ENCODE measurements at places on chromosomes 5 and 9.

DNA sequence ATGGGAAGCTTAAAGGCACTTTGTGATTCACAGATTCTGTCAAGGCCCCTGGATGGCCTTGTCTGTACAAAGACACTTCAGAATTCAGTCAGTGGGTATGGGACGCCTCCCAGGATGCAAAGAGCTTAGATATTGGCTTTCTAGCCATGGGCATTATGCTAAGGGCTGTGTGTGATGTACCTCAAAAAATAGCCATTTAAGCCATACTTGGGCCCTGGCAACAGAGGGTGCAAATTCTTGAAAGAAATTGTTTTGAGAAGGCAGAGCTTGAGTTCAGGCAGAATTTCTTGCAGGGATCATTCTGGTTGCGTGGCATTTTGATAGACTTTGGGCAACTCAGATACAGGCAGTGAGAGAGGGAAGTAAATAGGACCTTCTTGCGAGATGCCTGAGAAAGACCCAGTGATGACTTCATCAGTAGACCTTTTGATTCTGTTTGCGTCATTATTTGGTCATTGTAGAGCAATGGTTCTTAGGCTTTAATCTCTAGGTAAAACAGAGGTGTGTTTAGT lies 3.9 kb downstream of the CYFIP2 start:
- no peak for DNase-seq

- DNase-seq: no peak
Observed at GRCh38 chr9:34492051-34492450, 30.7 kb downstream of the ENHO start.

DNA sequence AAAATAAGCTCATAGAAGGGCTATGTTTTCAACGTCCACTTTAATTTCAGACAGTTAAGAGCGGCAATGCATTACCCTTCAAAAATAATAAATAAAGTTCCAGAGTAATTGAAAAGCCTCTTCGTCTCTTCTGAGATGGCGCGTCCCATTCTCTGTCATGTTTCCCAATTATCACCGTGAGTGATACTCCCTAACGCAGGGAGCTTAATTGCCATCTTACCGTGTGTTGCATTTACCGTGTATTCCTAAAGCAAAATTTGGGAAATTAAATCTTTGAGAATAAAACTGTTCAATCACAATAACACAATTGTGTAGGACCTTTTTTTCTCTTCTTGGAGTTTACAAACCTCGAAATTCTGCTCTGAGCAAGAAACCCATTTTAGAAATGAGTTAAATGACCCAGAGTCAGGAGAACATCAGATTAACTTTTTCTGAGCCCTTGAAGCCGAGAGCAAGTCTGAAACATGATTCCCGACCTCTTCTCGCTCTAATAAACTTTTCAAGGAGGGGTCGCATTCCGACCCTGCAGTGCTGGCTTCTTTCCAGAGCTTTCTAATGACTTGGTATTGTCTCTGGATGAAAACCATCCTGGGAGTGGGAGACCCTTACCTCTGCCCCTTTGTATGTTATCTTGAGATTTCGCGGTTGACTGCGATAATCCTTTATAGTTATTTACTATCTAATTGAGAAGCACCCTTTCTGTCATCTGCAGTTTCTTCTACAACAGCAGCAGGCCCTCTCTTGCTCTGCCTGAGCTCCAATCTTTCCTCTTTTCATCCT lies 251.5 kb downstream of the FSTL4 start:
- DNase-seq: no peak

GRCh38 chr5:173917788-173918786 lies 29.9 kb downstream of the CPEB4 start:
- peak; percentile 7 for DNase-seq

DNA sequence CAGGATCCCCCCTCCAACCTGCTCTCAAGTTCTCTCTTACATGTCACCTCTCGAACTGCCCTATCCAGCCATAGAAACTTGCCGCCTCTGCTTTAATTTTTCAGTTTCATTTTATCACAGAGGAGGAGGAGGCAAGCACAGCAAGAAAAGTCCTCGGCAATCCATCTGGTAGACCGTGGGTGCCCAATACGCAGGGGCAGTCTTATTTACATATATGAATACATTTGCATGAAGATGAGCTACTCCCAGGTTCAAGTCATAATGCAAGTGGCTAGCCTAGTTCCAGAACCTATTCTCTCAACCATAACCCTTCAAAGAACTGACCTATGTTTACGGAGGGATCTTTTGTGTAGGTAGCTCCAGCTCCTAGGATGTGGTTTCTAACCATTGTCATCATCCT lies 223.2 kb upstream of the PANK3 start:
- DNase-seq: no peak

DNA sequence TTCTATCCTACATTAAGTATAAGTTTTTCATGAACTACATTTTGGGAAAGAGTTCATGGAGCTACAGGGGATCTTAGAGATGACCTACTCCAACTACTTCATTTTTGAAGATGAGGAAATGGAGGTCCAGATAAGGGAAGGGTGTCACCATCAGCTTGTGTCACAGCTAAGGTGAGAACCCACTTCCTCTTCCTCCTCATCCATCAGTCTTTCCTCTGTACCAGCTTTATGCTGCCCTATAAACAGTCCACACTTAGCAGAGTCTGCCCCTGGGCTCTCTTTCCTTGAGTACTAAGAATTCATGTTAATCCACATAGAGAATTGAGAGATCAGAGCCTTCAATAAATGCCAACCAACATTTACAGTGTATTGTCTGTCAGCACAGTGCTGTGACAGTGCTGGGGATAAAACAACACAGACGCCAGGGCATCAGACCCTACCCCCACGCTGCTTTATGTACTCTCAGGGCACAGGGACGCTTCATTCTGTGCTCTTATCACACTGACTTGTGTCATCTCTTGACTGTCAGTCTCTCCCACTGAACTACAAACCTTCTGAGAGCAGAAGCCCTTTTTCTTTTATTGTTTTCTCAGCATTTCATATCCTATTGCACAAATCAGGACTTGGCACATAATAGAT lies 22.1 kb downstream of the ADRB2 start:
- DNase-seq: no peak

DNA sequence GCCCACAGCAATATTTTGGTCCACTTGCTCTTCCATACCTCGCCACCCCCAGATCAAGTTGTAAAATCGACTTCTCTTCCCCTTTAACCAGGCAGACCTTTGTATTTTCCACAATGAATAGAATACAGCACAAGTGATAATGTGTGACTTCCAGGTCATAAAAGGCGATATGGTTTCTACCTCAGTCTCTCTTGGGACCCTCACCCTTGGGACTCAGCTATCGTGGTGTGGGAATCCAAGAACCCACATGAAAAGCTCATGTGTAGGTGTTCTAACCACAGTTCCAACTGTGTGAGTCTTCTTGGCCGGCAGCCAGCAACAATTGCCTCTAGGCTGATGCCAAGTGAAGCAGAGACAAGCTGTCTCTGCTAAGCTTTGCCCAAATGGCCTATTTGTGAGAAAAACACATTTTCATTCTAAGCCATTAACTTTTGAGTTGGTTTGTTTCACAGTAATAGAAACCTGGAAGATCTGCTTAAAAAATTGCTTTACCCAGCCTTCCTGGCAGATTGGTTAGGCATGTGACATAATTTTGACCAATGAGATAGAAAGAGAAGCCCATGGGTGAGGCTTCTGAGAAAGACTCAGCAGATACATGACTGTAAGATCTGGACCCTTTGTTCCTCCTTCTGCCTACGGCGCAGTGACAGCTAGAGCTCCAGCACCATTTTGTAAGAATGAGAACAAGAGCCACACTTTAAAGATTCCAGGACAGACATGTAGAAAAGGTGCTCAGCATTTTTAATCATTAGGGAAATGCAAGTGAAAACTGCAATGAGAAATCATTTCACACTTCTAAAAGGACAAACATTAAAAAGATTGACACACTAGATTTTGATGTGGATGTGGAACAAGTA lies 18.3 kb upstream of the MLLT3 start:
- peak; percentile 39 for DNase-seq

- DNase-seq: no peak
Observed at GRCh38 chr9:76519075-76519835, 60.3 kb downstream of the GCNT1 start.

DNA sequence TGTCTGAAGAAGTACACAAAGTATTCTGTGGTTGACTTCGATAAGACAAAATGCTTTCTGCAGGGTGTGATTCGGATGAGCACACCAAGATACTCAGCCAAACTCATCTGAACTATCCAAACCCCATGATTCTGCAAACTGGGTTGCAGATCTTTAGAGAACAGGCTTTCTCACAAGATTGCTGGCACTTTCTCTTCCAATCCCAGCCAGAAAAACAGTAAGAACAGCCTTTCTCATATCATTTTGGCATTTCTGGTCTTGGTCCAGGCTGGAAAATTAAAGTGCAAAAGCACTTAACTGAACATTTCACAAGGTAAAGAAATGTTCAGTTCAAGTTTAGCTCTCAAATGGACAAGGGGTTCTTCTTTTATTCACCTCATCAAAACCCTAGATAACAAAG lies 269.1 kb downstream of the NR2F1-AS1 start:
- no peak for DNase-seq

- DNase-seq: no peak
Observed at GRCh38 chr5:173637340-173637739, 20.9 kb upstream of the BOD1 start.

DNA sequence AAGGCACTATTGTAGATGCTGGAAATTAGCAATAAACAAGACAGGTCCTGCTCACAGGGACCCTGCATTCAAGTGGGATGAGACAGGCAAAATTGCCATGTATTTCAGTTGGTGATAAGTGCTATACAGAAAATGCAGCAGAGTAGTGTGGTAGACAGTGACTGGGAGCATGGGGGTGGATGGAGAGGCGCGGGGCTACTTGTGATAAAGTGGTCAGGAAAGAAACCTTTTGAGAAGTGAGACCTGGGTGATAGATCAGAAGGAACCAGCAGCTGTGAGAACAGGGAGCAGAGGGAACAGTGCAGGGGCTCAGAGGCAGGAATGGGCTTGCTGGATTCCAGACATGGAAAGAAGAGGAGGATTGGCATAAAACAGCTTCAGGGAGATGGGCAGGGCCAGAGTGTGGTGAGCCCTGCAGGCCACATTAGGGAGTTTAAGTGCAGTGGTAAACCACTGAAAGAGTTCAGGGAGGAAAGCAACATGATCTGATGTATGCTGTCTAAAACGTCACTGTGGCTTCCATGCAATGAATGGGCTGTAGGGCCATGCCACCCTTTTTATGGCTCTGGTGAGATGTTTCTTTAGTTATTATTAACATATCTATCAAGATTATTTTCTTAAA lies 7.3 kb downstream of the CRHBP start:
- no peak for DNase-seq

- DNase-seq: no peak
Observed at GRCh38 chr5:31106691-31107090, 86.8 kb upstream of the CDH6 start.

- DNase-seq: no peak
Observed at GRCh38 chr5:96054311-96055030, 92.8 kb upstream of the ELL2 start.

GRCh38 chr5:143284521-143284920 lies 119.0 kb downstream of the NR3C1 start:
- DNase-seq: no peak

- no peak for DNase-seq
Observed at GRCh38 chr5:83503662-83504061, 32.1 kb downstream of the VCAN start.

DNA sequence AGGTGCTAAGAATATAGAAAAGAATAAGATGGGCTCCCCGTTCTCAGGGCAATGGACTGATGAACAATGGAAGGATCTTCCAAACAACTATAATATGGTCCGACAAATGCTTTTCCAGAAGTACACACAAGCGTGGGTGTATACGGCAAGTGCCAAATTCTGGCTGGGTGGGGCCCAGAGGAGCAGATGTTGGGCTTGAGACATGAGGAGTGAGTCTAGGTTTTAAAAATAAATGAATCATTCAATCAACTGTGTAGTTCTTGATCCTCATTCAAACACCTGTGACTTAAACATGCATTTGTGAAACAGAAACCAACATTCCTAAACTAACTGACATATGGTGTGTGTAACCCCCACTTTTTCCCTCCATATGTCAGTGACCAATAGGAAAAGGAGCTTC lies 47.9 kb downstream of the MFAP3 start:
- no peak for DNase-seq

- no peak for DNase-seq
Observed at GRCh38 chr5:51286046-51286445, 97.2 kb upstream of the ISL1 start.

DNA sequence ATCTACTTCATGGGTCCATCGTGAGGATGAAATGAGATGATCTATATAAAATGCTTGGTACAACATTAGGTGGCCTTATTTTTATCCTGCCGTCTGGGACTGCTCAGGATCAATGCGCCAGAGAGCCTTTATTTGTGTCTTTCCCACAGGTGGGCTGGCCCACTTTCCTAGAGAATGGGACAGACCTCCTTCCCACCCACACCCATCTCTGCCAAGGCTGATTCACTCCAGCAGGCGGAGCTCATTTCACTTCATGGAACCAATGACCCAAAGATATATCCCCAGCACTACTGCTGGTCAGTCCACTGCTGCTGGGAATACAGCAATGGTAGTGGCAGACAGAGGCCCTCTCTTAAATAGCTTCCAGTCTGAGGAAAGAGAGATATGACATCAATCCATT lies 35.7 kb downstream of the TGFBI start:
- no peak for DNase-seq

- DNase-seq: no peak
Observed at GRCh38 chr5:31407921-31408693, 123.8 kb downstream of the DROSHA start.

DNA sequence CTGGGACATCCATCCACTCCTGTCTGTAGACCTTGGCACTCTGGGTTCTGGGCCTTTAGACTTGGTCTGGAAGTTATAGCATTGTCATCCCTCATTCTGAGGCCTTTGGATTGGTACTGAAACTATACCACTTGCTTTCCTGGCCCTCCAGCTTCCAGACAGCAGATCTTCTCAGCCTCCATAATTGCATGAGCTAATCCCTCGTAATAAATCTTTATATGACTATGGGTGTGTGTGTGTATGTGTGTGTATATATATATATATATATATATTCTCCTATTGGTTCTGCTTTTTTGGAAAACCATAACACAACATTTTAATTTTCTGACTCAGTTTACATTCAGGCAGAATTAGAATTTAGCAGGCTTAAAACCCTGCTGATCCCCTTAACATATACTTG lies 180.5 kb downstream of the ENC1 start:
- DNase-seq: no peak

GRCh38 chr5:169812786-169813185 lies 167.5 kb downstream of the INSYN2B start:
- DNase-seq: no peak

GRCh38 chr9:27273186-27273585 lies 23.8 kb downstream of the EQTN start:
- no peak for DNase-seq

- no peak for DNase-seq
Observed at GRCh38 chr5:88955403-88955802, 72.4 kb upstream of the MEF2C start.

- no peak for DNase-seq
Observed at GRCh38 chr5:93510626-93511380, 70.2 kb downstream of the NR2F1-AS1 start.

- DNase-seq: no peak
Observed at GRCh38 chr5:135942202-135942771, 12.5 kb downstream of the LECT2 start.
